ENCODE measurements at places on chromosomes 16 and 17.

DNA sequence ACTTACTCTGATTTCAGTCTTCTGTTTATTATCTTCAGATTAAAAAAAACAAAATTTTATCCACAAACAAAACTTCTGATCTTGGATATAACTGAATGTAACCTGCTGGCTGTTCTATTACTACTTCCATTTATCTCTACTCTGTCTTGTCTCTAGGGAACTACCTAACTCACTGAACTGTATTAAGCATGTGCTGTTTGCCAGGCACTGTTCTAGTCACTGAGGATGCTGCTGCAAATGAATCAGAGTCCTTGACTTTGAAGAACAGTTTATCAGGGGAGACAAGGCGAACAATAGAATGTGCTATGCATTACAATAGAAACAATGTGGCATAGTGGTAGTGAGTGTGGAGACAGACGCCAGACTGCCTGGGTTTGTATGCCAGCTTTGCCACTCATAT is 2.3 kb upstream of the ANKRD40 start:
- DNase-seq, result no peak

- DNase-seq, result no peak
Measured at GRCh38 chr17:28365487-28365886, 488 bp upstream of the SEBOX start.

DNA sequence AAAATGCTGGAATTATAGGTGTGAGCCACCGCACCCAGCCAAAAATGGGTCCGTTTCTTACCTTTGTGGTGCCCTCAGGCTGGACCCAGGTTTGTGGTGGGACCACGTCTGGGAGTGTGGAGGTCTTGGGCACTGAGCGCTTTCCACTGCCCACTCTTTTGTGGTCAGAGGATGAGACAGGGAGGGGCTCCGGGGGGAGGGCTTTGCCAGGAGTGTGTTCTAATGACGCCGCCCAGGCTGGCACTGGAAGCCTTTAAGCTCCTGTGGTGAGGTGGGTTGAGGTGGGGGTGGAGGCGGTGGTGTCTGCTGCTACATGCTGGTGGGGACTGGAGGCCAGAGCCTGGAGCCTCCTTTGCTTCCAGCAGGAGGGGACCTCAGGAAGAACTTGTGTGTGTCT is 12.8 kb upstream of the ADCY7 start:
- no peak for DNase-seq

GRCh38 chr16:9766891-9767290 is 415.3 kb downstream of the GRIN2A start:
- DNase-seq, result no peak

GRCh38 chr16:67024384-67025209 is 4.4 kb upstream of the CBFB start:
- no peak for DNase-seq

DNA sequence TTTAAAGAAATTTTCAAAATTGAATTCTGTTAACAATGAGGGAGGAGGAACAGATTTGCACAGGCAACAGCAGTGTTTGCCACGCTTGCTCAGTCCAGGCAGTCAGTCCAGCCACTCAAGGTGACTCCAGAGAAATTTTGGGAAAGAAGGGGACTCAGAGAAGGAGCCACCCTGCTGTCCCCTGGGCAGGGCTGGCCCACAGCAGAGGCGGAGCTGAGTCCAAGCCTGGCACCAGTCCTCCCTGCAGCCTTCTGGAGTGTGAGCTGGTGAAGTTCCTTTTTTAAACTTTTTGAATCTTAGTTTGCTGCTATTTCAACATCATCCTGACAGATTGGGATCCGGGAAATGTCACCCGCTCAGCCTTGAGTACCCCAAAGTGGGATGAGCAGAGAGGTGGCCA is 14.5 kb upstream of the SLC47A2 start:
- DNase-seq, result no peak

GRCh38 chr17:31596382-31597323 is 205.2 kb downstream of the RAB11FIP4 start:
- DNase-seq, result no peak

GRCh38 chr17:71081666-71082065 is 912.3 kb downstream of the KCNJ2 start:
- no peak for DNase-seq

DNA sequence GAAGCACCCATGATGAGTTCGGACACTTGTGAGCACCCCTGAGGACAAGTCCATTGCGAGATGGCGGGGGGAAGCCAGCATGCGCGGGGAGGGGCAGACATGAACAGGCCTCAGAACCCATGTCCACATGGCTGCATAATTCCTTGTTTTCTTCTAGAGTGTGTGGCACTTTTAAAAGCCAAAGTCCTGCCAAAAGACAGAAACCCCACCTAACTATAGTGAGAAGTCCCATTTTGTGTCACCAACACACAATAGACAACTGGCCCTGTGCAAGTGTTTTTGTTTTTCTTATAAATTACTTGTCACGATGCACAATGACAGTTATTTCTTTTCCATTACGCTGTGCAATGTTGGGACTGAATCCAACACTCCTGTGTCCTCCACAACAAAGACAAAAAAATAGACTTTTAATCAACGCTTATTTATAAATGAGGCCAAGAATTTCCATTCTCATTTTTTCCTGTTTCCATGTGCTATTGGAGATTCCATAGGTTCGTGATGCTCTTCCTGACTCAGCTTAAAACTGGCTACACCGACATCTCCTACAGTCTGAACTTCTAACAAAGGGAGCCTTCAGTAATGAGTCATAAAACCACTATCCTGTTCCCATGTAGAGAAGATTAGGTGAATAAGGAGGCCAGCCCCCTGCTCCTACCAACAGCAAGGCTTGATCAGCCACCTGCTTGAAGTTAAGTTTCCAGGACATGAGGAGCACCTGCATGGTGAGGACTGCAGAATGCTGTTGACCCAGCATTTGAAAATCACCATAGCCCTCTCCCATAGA is 98.9 kb downstream of the ZNF423 start:
- no peak for DNase-seq

- no peak for DNase-seq
Measured at GRCh38 chr17:31417051-31417792, 25.7 kb downstream of the RAB11FIP4 start.
